ENCODE measurements at places on chromosomes 3 and 15. TPM values are rescaled to one million over a fixed set of nuclear protein-coding genes. Genes with fewer than 3 reads are reported as not detected.

ARRDC4 gene
- total RNA-seq, result 0.51 TPM

GRCh38 chr3:149600634-149601033 is 57.2 kb downstream of the WWTR1 start:
- DNase-seq, result no peak
- no peak overlapping the region for H3K4me3 ChIP-seq
- no peaks in the 10 kb centered on the region for H3K4me1 ChIP-seq
- H3K27ac ChIP-seq, result no peak overlapping the region

CYP1A1 gene
- total RNA-seq, result 2.4 TPM

DNA sequence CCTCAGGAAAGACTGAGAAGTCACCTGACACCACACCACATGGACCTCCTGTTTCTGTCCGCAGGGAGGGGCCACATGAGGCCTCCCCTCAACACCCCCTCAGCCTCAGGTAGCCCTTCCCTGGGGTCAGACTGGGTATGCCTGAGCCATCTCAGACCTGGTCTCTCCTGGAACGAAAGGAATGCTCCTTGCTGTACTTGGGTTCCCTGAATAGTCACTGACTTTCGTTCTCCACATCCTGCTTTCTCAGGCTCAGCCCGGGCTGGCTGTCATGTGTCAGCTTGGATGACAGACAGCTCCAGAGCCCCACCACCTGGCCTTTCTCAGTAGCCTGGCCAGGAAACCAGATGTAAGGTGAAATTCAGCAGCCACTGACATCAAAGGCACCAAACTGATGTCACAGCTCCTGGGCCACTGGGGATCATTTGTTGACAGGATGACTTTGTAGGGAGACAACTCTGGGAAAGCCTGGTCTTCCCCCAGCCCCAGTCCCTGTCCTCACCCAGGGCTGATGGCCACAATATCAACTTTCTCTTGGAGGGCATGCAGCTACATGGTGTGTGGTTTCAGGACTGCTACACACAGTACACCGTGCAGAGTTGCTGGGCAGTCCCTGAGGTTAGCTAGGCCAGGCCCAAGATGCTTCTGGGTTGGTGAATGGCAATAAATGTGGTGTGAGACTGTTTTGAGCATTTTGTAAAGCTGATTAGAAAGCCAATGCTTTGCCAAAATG is 141.4 kb upstream of the MRPS22 start:
- H3K4me3 ChIP-seq, result no peak overlapping the region
- no peak for DNase-seq
- no peaks in the 10 kb centered on the region for H3K4me1 ChIP-seq
- no peaks in the 10 kb centered on the region for H3K27me3 ChIP-seq

DNA sequence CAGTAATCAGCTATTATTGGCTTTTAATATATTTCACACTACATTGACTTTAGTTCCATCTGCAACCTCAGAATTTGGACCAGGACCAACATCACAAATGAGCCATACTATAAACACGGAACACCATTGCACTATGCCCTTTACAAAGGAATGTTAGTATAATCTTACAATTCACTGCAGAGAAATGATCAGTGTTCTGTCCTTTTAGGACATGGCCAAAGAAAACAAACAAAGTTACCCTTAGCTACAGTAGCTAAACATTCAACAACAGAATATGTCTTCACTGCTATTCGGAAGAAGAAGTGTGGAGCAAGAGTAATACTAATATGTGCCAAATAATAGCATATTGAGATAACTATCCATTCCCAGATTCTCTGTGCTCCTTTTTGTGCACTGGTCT is 90.4 kb downstream of the NAALADL2 start:
- no peak overlapping the region for H3K27ac ChIP-seq
- H3K4me3 ChIP-seq, result no peak overlapping the region
- no peaks in the 10 kb centered on the region for H3K27me3 ChIP-seq
- DNase-seq, result no peak

DNA sequence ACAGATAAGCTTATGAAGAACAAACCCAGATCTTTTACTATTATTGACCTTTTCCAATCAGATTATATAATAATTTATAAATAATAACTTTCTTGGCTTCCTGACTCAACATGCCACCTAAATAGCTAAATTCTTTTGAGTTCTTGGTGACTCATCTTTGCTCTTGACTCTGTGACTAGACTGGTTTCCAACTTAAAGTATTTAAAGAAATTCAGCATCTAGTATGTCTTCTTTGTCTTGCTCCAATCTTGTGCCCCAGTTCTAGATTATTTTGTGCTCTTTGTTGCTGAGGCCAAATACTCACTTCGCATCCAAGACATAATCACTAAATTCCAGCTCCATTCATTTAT is 483.2 kb upstream of the TBL1XR1 start:
- DNase-seq, result no peak
- H3K4me1 ChIP-seq, result peaks cover 19% of the 10 kb centered on the region
- no peak overlapping the region for H3K4me3 ChIP-seq
- no peaks in the 10 kb centered on the region for H3K36me3 ChIP-seq

GRCh38 chr15:39434751-39435238 is 146.1 kb upstream of the THBS1 start:
- no peak overlapping the region for H3K27ac ChIP-seq
- H3K27me3 ChIP-seq, result no peaks in the 10 kb centered on the region
- no peaks in the 10 kb centered on the region for H3K4me1 ChIP-seq
- no peak for DNase-seq

BTD gene
- 5.5 TPM for total RNA-seq

REC114 gene
- not detected for total RNA-seq

SKIL gene
- total RNA-seq, result 29.0 TPM

DNA sequence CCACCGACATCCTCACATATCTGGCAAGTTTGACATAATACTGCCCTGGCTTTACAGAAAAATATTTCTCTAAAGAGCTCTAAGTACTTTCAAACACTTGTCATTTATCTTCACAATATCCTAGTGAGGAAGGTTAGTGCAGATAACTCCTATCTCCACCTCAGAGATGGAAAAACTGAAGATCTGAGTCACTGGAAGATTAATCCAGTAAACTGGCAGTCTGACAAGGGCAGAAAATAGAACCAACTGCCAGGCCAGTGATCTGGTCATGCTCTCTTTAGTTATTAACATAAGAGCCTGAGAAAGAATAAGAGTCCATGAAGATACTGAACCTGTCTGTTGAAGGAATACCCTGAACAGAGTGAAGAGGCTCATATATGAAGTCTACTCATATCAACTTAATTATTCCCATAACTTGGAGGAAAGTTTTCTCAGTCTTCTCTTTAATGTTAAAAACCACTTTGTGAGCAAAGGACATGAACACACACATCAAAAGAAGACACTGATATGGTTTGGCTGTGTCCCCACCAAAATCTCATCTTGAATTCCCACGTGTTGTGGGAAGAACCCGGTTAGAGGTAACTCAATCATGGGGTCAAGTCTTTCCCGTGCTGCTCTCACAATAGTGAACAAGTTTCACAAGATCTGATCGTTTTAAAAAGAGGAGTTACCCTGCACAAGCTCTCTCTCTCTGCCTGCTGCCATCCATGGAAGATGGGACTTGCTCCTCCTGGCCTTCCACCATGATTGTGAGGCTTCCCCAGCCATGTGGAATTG is 61.4 kb downstream of the GOLIM4 start:
- H3K27me3 ChIP-seq, result no peaks in the 10 kb centered on the region
- no peak overlapping the region for H3K27ac ChIP-seq
- H3K4me1 ChIP-seq, result no peaks in the 10 kb centered on the region
- no peak for DNase-seq

Measured in CD8-positive, alpha-beta memory T cell (primary cell).